AG10803 (cell line): ENCODE measurements at places on chromosomes 16 and 17.

GRCh38 chr17:21089933-21090901, 36.5 kb upstream of the DHRS7B start:
- no peak for DNase-seq

DNA sequence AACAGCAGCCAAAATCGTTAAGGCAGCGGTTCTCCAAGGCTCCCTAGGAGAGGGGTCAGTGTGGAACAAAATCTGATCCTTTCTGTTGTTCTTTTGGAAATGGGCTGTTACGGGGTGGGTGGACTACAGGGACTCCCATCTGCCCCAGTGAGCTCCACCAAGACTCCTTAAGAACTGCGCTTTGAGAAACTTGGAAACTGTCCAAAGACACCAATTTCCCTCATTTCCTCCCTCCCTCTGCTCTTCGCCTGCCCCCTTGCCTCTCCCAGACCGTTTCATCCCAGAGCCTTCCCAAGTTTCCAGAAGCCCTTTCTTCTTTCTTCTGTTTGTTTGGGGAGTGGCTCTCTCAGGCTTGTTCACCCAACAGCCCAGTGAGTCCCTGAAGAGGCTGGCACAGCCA, 205.4 kb downstream of the COPRS start:
- no peak for DNase-seq

- no peak for DNase-seq
Observed at GRCh38 chr17:50275279-50275678, 1.0 kb downstream of the TMEM92 start.

DNA sequence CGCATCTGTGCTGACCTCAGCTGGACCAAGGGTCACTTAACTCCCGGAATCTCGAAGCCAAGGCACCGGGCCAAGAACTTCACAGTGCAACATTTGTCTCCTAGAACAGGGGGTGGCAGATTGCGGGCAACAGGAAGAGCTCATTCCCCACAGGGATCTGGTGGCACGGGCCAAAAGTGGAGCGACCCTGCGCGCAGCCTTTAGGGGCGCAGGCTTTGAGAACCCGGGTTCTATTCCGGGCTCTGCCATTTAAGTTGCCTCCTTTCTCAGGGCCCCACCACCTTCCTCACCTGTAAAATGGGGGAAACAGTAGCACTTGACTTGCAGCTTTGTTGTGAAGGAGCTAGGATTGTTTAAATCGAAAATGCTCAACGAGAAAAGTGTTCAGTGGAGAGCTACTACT, 651 bp downstream of the SHMT1 start:
- DNase-seq = peak; percentile 29

DNA sequence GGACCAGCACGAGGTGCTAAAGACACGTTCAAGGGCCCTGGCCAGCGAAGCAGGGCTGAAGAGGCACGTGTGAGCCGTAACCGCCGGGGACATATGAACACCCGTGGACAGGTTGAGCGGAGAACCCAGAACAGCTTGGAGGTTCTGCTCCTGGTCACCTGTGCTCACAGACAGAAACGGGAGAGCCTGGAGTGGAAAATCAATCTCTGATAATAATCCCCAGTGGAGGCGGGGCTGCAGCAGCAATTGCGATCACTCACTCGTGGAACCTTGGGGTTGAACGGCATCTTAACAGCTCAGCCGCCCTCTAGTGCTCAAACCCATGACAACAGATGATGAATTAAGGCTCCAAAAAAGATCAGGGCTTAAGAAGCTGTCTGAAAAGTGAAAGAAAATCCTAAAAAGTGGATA, 25.6 kb downstream of the WIPI1 start:
- DNase-seq = no peak
